H7 (cell line): ENCODE measurements at places on chromosomes 3 and 15. TPM values are rescaled to one million over a fixed set of nuclear protein-coding genes. Genes with fewer than 3 reads are reported as not detected.
A peak's percentile ranks its signal among the peaks of the same experiment; 100 is the strongest.

Gene WDR82
- 60.3 and 63.8 TPM in 2 replicates for total RNA-seq

Gene OR5K2
- total RNA-seq, result not detected in 2 replicates

Gene CNTN4
- 1.00 and 2.3 TPM in 2 replicates for total RNA-seq

Gene SH2D7
- total RNA-seq, result not detected in 2 replicates

Gene RASGRF1
- total RNA-seq, result 0.11 and 0.14 TPM in 2 replicates

Gene GOLGA6L7
- not detected in 2 replicates for total RNA-seq

Gene DUOXA2
- total RNA-seq, result not detected in 2 replicates

Gene SCN11A
- 0.10 and 0.11 TPM in 2 replicates for total RNA-seq

Gene ST8SIA2
- total RNA-seq, result 3.7 and 11.8 TPM in 2 replicates

DNA sequence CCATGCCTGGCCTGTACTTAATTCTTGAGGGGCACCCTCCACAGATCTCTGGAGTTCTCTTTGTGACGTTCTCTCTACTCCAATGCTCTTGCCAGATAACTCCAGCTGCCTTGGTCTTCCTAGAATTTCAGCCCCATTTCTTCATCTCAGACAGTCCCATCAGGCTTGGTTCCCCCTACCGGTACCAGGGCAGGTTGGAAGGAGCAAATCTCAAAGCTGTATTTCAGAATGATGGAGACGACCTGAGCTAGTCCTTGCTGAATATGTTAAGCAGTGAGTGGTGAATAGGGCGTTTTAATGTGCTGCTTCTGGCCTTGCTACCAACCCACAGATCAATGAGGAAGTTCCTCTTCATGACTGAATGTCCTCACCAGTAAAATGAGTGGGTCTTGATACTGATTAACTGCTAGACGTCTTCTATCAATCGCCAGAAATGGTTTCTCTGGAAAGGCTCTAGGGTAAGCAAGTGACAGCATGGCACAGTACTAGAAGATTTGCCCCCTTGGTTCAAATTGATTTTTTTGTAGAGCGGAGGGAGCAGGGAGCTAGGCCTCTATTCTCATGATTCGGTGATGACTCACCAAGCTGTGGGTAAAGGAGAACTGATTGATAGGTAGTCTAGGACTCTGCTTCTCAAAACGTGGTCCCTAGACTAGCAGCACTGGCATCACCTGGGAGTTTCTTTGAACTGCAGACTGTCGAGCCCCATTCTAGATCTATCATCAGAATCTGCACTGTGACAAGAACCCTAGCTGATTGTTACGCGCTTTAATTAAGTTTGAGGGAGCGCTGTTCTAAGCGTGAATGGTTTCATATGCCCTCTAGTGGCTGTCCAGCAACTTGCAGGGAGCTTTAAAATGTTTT lies 67.8 kb downstream of the UBP1 start:
- DNase-seq, result peak; percentile 50

DNA sequence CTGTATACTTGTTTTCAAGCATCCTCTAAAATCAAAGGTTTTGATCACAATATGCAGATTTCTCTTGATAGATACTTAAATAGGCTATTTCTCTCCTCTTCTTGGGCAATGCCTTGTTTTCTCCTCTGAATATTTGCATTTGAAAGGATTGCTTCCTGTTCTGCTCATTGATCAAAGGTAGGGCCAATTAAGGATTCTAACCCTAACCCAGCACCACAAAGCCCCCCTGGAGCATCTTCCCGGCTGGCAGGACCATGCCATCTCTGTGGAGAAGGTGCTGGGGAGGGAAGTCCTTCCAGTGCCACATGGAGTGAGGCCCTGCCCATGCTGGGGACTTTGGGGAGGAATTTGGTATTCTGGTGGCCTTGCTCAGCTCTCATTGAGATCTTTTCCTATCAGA lies 11.3 kb upstream of the NIPA2 start:
- peak; percentile 64 for DNase-seq

GRCh38 chr3:56591262-56591661 lies 34.3 kb downstream of the CCDC66 start:
- no peak for DNase-seq

DNA sequence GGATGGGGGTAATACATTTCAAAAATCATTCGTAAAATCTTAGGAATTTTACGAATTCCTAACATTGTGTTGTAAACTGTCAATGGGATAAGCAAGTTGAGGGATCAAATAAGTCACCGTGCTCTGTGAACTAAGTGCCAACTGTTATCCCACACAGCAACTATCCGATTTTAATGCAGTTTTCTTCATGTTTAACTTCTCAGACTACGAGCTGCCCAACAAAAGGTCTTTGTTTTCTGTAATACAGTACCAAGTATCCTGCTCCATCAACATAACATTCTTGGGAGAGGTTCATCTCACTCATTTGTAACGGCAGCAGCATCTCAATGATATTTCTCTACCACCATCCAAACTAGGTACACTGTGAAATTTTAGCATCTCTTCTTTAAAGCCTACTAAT lies 654.1 kb upstream of the LMCD1 start:
- no peak for DNase-seq

DNA sequence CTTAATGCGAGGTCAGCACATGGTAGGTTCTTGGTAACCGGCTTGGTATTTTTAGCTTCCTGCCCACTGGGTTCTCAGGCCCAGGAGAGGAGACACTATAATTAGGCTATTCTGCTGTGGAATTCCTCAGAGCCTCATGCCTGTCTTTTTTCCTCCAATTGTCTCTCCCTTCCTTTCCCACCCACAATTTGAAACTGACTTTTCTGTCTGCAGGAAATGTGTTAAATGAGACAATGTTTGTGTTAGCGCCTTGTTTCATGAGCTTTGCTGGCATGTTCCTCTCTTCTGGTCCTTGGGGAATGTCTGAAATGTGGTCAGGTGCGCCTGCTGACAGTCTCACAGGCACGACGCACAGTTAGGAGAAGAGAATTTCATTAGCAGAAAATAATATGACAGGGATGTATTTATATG lies 223.6 kb upstream of the CTNNB1 start:
- DNase-seq, result no peak

DNA sequence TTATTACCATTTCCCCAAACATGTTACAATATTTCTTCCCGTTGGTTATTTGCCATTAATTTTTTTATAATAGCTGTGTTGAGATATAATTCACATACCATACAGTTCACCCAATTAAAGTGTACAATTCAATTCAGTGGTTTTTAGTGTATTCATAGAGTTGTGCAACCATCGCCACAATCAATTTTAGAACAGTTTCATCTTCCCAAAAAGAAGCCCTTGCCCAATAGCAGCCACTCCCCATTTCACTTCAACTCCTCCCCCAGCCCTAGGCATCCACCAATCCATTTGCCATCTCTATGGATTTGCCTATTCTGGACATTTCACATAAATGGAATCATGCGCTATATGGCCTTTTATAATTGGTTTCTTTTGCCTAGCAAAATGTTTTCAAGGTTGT lies 225.1 kb downstream of the EPHB1 start:
- no peak for DNase-seq

GRCh38 chr3:10290481-10291176 lies 2.1 kb downstream of the GHRL start:
- DNase-seq, result no peak

DNA sequence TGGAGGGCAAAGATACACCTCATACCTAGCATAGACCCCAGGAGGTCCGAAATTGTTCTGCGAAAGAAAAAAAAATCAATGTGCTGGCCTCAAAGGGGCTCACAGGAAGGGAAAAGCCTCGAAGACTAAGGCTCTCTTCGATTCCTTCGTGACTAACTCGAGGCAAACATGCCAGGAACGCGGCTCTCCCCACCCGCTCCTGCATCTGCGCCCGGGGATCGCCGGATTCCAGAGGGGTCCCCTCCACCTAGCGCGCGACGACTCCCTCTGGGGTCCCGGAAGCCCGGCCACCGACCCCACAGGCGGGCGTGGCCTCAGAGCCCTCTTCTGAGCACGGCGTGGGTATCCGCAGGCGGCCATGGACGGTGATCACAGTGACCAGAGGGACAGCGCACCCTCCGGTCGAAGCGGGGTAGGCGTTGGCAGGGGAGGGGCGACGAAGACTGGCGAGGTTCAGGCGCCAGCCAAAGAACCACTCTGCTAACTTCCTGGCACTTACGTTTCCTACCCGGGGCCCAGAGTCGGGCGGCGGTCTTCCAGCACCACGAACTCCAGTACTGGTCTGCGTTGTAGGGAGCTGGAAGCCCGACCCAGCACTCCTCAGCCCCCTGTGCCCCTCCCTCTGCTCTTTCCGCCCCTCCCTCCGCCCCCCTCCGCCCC lies 515 bp upstream of the EIF3J start:
- DNase-seq, result no peak

DNA sequence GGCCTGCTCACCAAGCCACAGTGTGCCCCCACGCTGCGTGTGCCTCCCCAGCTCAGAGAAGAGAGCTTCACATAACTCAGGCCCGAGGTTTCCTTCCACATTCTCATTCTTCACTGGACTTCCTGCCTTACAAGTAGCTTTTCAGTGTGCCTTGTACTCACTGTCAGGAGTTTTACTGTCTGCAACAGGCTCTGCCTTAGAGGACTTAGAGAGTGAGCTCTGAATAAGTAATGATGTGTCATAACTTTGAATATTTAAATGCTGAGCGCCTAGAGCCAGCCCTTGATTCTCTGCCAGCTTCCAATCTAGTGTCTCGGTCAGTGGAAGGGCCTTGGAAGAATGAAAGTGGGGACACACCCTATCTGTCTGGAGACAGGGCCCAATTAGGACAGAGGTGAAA lies 41.8 kb downstream of the ITGB5 start:
- no peak for DNase-seq

DNA sequence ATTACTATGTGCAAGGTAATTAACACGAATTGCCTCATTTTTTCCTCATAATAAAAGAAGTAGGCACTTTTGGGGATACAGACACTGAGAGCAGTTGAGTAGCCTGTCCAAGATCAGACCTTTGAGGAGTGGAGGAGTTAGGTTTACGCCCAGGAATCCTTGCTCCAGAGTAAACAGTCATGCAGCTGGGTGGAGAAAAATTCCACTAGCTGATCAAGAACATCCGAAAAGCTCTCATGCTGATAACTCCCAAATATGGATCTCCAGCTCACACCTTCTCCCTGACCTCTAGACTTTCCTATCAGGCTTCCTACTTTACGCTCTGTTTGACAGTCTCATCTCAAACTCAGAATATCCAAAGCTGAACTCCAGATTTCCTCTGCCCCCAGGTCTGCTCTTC lies 53.3 kb downstream of the ST6GAL1 start:
- DNase-seq, result no peak

DNA sequence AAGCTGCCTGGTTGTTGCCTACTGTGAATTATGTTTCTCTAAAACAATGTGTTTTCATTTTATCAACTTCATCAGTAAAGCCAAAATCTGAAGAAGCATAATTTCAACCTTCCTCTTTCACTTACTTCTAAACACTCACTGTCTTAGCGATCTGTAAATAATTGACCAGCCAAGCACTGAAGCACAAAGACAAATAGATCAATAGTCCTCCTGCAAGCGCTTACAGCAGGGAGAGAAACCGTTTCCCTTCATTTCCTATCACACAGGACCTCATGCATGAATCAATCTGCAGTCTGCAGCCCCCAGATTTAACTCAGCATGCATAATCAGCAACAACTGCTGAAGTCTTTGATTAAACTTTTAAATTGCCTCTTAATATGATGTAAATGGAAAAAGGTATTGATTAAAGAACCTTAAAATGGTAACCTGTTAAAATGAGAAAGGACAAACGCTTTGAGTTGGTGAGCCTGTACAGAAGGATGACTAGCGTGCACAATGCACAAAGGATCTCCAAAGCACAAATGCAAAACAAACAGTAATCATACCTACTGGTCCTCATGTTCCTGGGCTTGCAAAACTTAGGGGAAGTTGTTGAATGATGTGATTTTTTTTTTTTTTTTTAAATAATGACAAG lies 370.2 kb upstream of the ZNF385D start:
- no peak for DNase-seq

DNA sequence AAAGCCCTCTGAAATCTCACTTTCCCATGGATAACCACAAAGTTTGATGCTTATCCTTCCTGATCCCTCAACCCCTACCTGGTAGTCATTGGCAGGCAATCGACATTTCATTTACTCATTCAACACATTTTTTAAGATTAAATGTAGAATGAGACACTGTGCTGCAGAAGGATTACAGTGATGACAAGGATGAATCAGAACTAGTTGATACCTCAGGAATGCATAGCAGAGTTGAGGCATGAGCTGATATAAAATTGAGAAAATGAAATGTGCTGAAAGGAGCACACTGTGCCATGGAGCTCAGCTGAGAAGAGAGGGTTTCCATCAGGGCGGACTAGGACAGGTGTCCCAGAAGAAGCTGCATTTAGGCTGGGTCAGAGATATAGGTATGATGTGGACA lies 48.9 kb upstream of the ACTL6A start:
- no peak for DNase-seq

- DNase-seq, result peak; percentile 36
Observed at GRCh38 chr3:129182390-129183185, 1.1 kb downstream of the CNBP start.

GRCh38 chr15:91891788-91892345 lies 38.4 kb downstream of the SLCO3A1 start:
- DNase-seq, result no peak

GRCh38 chr3:122923611-122924010 lies 104.0 kb downstream of the SEMA5B start:
- no peak for DNase-seq

- no peak for DNase-seq
Observed at GRCh38 chr3:163768048-163768447, 1310.2 kb downstream of the SI start.

DNA sequence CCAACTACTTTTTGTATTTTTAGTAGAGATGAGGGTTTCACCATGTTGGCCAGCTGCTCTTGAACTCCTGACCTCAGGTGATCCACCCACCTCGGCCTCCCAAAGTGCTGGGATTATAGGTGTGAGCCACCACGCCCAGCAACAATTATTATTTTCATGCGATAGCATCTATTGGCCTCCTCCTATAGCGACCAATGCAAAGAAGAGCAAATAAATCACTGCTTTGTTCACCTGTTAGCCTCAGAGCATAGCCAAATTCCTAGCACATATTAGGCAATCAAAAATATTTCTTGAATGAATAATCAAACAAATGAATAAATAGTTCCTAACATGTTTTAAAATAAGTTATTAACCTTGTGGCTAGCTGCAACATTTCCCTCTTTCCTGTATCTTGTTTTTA lies 36.8 kb upstream of the TNFSF10 start:
- no peak for DNase-seq

GRCh38 chr3:184234224-184234623 lies 4.8 kb downstream of the VWA5B2 start:
- DNase-seq, result peak; percentile 56
